Stimulated activated naive CD8-positive, alpha-beta T cell treated with anti-CD3 and anti-CD28 coated beads, Interleukin-15, amount 100 ng/mL, for 72 hours (primary cell): ENCODE measurements at places on chromosomes 4 and X.

DNA sequence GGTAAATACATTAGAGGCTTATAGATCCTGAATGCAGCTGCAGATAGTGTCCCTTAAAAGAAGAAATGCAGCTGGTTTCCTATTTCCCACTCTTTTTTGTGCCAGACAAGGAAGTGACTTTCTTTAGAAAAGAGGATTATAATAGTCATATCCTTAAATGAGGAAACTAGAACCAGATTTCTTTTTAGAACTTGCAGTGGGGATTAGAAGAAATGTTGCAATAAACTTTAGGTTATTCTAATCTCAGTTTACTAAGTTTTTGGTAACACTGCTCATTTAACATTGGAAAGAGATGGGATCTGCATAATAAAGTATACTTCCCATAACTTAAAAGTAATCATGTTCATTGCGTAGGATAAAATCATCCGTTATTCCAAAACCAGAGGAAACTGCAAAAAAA is 101.9 kb downstream of the SLIT2 start:
- DNase-seq = no peak

DNA sequence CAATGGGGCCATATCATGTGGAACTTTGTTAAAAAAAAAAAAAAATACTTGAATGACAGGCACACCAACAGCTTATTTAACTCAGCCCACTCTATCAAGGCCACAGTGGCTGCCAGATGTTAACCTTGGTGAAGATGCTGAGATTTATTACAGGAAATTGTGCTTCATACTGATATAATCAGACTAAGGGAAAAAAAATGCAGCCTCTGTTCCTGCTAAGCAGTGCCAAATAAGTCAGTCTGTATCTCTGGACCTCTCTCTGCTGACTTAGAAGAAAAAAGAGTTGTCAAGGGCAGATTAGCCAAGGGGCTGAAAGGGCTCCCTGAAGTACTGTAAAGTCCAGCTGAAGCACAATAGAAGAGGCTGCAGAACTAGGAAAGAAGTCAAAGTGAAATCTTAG is 677.7 kb upstream of the HTR2C start:
- DNase-seq = no peak

DNA sequence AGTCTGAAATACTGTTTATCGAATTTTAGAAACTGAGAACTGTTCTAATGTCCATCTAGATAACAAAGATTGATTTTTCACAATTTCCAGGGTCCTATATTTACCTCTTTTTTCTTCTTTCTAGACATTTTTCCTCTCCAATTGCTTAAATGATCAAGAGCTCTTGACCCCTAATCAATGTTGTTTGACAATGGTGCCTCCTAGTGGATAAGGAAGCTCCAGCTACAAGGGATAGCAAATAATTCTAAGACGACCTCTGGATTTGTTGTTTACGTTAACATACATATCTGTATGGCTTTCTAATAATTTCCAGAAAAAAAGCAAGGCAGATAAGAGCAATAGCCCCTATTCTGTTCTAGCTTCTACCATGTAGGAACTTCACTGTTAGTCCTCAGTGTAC is 35.8 kb downstream of the GPR82 start:
- DNase-seq = peak; percentile 5

GRCh38 chrX:27915617-27916016 is 65.6 kb downstream of the DCAF8L1 start:
- no peak for DNase-seq

DNA sequence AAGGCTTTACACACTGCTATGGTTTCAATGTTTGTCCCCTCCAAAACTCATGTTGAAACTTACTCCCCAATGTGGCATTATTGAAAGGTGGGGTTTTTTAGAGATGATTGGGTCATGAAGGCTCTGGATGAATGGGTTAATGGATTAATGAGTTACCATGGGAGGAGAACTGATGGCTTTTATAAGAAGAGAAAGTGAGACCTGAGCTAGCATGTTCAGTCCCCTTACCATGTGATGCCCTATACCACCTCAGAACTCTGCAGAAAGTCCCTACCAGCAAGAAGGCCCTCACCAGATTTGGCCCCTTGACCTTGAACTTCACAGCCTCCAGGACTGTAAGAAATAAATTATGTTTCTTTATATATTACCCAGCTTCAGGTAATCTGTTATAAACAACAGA is 68.9 kb upstream of the CAPN6 start:
- no peak for DNase-seq

DNA sequence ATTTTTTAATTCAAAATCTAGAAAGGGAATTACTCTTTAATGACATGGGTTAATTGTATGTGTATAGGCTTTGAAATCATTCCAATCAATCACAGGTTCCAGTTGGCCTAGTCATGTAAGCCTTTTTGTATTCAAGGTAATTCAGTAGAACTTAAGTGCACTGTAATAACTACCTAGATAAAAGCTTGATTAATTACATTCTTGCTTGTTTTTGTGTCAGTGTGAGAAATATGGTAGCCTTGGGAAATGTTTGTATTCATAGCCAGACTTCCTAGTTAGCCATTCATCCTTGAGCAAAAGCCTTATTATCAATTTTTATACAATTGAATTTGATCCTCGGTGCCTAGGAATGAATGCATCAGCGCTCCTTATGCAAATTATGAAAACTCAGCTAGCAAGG is 33.5 kb downstream of the TKTL2 start:
- no peak for DNase-seq

DNA sequence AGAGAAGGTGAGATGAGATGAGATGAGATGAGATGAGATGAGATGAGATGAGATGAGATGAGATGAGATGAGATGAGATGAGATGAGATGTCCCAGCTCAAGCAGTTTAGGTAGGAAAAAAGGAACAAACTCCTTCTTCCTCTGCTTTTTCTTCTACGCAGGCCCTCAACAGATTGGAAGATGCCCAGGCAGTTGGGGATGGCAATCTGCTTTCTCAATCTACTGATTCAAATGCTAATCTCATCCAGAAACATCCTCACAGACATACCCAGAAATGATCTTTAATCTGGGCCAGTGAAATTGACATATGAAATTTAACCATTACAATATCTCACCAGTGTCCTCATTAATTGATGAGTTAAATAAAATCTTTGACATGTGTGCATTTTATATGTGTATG is 370.3 kb upstream of the SLC7A11 start:
- DNase-seq = no peak

GRCh38 chr4:74628852-74629620 is 165.3 kb downstream of the BTC start:
- no peak for DNase-seq

- peak; percentile 51 for DNase-seq
Measured at GRCh38 chr4:2009651-2010233, 968 bp upstream of the NELFA start.

DNA sequence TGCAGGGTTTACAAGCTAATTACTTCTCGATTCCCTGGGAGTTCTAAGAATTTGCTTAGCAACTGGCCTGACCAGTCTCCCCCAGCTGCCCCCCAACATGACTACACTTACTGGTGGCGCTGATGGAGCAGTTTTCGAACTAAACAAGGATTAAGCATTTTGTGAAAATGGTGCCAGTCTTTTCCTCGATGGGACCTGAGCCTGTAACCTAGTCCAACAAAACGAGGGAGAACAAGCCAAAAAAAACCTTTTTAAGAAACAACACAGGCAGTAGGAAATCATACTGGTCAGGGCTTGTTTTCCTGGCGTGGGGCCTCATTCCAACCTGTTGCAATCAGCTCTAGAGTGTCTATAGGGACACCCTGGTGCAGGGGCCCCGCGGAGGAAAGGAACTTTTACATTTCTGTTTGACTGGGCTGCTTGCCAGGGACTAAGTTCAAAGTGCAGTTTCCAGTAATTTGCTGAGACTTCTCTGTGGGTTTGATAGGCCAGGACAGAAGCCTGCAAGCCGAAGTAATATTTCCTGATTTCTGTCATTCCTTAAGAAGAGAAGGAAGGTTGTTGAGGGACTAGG is 158.7 kb downstream of the SPRY1 start:
- no peak for DNase-seq

DNA sequence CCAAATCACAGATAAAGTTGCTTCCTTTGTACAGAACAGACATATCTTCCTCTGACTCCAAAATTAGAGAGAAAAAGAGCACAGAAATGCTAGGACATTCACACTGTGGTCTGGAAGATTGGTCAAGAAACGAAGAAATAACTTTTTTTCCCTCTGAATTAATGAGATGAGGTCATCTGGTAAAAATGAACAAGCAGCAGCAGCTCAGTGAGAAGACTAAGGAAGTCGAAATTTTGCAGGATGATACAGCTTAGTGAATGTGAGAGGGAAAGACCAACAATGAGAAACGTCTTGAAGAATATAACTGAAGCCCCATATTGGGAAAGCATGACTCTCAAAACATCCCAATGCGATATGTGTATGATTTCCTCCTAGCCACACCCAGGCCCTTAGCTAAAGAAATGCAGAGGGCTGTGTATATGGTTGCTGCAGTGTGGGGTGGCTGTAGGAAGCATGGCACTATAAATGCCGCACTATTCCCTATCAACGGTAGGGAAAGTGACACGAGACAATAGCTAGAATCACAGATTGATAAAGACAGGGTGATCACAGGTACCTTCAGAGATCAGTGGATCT is 208.6 kb downstream of the VEGFC start:
- DNase-seq = no peak

DNA sequence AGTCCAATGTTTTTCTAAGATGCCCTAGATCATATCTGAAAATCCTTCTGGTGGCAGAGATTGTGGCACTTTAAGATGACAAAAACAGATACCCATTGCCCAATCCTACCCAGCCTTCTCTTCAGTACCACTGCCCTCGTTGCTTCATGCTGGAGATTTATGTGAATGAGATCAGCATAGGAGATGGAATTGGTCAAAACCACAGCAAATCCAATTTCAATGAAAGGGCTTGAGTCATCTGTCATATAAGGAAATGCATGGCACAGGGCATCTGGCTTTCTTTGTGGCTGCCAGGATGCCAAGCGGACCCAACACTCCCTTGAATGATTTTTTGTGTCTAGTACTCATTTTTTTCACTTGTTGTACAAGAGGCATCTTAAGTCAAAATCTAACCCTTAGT is 16.8 kb downstream of the AFF2 start:
- no peak for DNase-seq

DNA sequence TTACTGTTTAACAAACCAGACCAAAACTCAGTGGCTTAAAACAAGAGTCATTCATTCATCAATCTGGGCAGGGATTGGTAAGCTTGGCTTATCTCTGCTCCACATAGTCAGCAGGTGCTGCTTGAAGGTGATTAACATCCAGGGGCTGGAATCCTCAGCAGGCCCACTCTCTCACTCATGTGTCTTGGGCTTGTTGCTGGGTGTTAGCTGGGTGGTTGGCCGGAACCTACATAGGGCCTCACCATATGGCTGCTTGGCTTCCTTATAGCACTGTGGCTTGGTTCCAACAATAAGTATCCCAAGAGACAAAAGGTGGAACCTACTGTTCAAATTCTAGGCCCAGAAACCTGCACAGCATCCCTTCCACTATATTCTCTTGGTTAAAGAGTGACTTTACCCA is 125.0 kb downstream of the RASGEF1B start:
- DNase-seq = no peak

- DNase-seq = no peak
Measured at GRCh38 chrX:93332329-93332728, 341.0 kb downstream of the NAP1L3 start.

DNA sequence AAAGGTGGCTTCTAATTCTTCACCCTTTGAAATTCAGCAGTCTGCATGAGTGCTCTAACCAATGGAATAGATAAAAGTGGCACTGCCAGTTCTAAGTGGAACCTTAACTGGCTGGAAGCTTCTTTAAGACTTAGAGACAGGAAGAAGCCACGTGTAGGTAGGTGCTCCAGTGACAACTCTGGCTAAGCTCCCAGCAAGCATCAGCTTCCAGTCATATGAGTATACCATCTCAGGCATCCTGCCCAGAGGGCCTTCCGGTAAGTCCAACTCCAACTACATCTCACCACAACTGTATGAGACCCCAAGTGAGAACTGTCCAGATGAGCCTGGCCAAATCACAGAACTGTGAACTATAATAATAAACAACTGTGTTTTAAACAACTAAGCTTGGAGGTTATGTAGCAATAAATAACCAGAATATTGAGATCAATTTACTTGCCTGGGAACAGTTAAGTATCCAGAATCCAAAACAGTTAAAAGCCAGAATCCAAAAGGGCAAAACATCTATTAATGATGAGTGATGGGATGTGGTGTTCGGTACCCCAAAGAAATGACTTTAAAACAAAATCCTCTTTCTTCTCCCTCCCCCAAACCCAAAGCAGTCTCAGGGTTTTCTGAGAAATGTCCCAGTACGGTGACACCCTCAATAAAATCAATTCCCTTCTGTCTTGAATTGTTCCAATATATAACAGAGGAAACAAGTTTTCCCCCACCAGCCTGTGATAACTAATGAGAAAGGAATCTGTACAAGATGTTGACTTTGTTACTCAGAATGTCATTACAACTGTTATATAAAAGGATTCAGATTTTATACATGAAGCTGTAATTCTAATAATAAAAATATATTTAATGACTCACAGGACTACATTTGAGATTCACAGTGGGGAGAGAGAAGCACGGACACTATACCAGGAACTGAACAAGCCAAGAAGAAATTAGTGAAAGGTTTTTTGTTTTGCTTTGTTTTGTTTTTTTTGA is 4.2 kb downstream of the TSPAN5 start:
- DNase-seq = no peak

- DNase-seq = no peak
Measured at GRCh38 chr4:59712470-59712869, 1487.7 kb upstream of the ADGRL3 start.

GRCh38 chr4:141056473-141056872 is 76.8 kb downstream of the RNF150 start:
- DNase-seq = no peak
